ENCODE measurements at places on chromosomes 6 and 20.

- no peak for DNase-seq
Observed at GRCh38 chr20:63494084-63494419, 4.8 kb downstream of the EEF1A2 start.

GRCh38 chr20:11529047-11529446 is 388.6 kb upstream of the BTBD3 start:
- no peak for DNase-seq

GRCh38 chr6:83884523-83884922 is 25.0 kb downstream of the CYB5R4 start:
- DNase-seq, result no peak

DNA sequence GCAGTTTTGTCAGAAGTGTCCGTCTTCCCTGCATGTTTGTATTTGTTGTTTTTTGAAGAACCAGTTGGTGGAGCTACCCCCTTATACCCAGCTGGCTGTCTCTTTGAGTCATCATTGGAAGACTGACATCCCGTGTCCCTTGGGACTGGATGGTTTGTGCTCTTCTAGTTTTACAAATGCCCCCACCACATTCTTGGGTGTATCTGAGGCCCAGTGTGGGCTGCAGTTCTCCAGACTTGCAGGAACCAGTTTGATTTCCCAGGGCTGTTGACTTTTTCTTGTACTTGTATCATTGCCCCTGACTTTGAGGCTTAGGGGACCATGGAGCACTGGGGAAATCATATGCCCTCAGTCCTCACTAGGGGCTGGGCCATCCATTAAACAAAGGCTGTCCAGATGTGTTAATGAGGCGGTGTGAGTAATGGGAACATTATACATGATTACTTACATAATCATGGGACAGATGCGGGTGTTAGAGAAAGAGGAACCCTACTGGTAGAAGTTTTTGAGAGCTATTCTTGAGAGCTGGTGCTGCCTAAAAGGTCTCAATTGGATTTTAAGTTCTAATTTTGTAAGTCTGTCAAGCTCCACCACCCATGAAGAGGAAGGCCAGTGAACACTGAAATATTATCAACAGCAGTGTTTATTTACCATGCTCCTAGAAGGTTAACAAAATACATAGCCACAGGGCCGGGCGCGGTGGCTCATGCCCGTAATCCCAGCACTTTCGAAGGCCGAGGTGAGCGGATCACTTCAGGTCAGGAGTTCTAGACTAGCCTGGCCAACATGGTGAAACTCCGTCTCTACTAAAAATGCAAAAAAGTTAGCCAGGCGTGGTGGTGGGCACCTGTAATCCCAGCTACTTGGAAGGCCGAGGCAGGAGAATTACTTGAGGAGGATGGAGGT is 8.5 kb downstream of the JARID2 start:
- DNase-seq, result no peak

- DNase-seq, result no peak
Observed at GRCh38 chr6:71262914-71263313, 25.7 kb upstream of the OGFRL1 start.

- DNase-seq, result no peak
Observed at GRCh38 chr6:155077784-155078183, 82.7 kb downstream of the TIAM2 start.

- no peak for DNase-seq
Observed at GRCh38 chr20:62267543-62267942, 29.2 kb downstream of the OSBPL2 start.

- no peak for DNase-seq
Observed at GRCh38 chr6:2615251-2615650, 135.5 kb downstream of the MYLK4 start.

DNA sequence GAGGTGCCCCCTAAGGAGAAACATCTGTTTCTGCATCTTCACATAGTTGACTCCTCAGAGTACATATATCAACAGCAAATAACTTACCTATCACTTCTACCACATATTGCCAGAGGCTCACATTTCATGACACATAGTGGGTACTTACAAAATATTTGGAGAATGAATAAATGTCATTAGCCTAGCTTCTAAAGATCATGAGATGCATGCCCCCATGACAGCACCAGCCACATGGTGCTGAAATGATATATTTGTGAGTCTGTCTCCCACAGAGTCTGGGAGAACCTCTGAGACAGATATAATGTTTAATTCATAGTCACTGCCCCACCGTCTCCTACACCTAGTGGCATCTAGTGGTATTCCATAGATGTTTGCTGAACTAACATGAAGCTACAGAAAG is 555.6 kb downstream of the KIF16B start:
- DNase-seq, result no peak

DNA sequence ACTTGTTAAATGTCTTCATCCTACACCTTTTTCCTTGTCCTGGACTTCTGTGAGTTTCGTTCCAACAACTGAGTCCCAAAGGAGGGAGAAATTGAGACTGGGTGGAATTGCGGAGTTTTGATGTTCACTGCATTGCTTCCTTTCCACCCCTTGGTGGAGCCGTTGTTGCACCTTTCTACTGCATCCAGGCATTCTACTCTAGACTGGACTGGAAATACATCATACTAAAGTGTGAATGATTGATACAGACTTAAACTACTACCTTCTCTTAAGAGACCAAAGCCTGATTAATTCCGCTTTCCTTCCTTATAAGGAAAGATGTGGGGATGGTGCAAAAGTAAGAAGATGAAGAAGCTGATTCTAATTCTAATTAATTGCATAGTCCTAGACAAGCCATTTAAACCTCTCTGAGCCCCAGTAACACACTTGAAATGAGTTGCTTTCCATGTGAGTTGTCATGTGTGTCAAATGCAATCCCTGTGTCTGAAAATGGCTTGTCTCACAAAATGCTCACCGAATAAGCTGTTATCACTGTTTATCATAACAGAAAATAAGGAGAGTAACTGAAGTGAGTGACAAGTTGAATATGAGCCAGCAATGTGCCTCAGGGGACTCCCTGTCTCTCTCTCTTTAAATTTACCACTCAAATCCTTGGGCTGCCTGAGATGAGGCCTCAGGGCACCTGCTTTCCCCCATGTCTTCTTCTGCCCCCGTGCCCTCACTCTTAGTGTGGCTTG is 338.3 kb upstream of the CHD6 start:
- DNase-seq, result no peak

DNA sequence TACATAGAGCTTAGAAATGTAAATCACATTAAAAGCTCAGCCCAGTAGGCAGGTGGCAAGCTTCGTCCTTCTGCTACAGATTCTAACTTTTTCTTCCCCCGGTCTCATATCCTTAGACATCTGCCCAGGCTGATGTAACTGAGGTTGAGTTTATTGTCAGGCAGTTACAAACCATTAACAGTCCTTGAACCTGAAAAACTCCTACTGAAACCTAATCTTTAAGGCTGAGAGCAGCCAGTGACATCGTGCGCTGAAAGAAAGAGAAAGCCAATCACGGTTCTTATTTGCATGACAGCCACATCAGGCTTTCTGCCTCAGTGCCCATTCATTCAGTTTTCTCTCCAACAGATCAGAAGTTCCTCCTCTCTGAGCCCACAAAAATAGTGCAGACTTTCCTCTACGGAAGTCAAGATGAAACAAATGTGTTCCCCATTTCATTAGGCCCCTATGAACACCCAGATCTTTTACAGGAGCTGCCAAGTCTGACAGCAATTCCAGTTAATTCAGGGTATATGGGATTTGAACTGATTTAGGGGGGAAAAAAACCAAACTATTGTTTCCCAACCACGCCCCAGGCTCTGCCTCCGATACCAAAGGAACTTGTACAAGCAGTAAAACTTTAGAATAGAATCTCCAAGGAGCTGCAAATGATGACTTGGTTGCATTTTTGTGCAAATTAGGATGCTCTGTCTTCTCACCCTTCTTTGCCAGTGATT is at the start of gene NHSL1:
NHSL1 (minus strand) TSS at position 192 of the 716 bp plus-strand sequence. CDS start 204 bp downstream, outside the sequence.
- no peak for DNase-seq

GRCh38 chr6:47019941-47020340 is 22.2 kb downstream of the ADGRF1 start:
- DNase-seq, result no peak

- no peak for DNase-seq
Observed at GRCh38 chr6:48611332-48611731, 500.3 kb upstream of the PTCHD4 start.

GRCh38 chr6:90896075-90896547 is 309.2 kb upstream of the MAP3K7 start:
- no peak for DNase-seq

- DNase-seq, result no peak
Observed at GRCh38 chr6:373031-373430, 18.5 kb upstream of the IRF4 start.

GRCh38 chr20:14800707-14801425 is 463.5 kb upstream of the FLRT3 start:
- DNase-seq, result no peak

GRCh38 chr20:57325632-57326356 is 3.8 kb upstream of the SPO11 start:
- no peak for DNase-seq

GRCh38 chr6:154715446-154715845 is 17.8 kb upstream of the SCAF8 start:
- DNase-seq, result no peak

- no peak for DNase-seq
Observed at GRCh38 chr6:1335367-1336037, 23.6 kb downstream of the FOXQ1 start.

- DNase-seq, result no peak
Observed at GRCh38 chr6:87074101-87074621, 20.7 kb downstream of the CGA start.

DNA sequence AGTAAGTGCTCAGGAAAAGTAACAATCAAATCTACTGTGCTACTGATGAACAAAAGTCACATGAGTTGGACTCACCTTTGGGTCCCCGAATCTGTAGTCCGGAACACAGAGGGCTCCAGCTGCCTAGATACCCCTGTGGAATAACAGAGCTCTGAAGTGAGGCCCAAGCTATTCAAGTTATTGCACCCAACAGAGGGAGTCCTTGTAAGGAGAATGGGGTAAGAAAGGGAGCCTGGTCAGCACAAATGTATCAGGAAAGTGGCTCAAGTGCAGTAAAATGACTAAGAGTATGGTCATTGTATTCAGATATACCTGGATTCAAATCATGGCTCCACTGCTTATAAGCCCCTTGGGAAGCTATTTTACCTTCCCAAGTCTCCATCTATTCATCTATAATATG is 20.9 kb downstream of the EDN1 start:
- DNase-seq, result no peak

GRCh38 chr20:9156529-9157280 is 87.8 kb downstream of the PLCB4 start:
- DNase-seq, result no peak

DNA sequence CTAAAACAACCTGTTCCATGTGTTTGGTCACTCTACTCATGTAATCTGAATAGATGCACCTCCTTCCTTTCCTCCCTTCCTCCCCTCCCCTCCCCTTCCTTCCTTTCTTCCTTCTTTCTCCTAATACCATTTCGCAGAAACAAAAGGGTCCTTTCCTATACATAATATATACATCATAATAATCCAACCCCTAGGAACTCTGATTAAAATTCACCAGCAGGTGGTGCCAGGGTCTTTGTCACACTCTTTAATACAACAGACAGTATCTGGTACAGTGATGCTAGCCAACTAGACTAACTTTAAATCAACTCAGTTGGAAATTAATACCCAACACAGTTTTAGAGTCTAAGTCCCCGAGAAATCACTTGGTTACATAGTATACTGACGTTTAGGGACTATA is 181.2 kb upstream of the SHLD1 start:
- peak; percentile 15 for DNase-seq
